ENCODE measurements at places on chromosomes 2 and 18. TPM values are rescaled to one million over a fixed set of nuclear protein-coding genes. Genes with fewer than 3 reads are reported as not detected.

MTIF2 gene
- 24.0 TPM for total RNA-seq

DSG2 gene
- total RNA-seq, result 5.8 TPM

IL37 gene
- not detected for total RNA-seq

PPM1G gene
- 78.8 TPM for total RNA-seq

CDK15 gene
- not detected for total RNA-seq

NOSTRIN gene
- total RNA-seq, result 0.40 TPM

B3GNT7 gene
- total RNA-seq, result 4.4 TPM
